Activated CD4-positive, alpha-beta T cell treated with anti-CD3 and anti-CD28 coated beads, Interleukin-2, amount 10 ng/mL, durations not matched to agents 7 days and 5 days (primary cell): ENCODE measurements at places on chromosomes 5 and 9.
A peak's percentile ranks its signal among the peaks of the same experiment; 100 is the strongest.

- DNase-seq = no peak
These were observed 5.1 kb upstream of the ANXA2R start for GRCh38 chr5:43045236-43045635.

GRCh38 chr9:133137451-133138231 lies 16.6 kb upstream of the RALGDS start:
- no peak for DNase-seq

- no peak for DNase-seq
These were observed 62.9 kb downstream of the TMEM232 start for GRCh38 chr5:110663525-110663924.

DNA sequence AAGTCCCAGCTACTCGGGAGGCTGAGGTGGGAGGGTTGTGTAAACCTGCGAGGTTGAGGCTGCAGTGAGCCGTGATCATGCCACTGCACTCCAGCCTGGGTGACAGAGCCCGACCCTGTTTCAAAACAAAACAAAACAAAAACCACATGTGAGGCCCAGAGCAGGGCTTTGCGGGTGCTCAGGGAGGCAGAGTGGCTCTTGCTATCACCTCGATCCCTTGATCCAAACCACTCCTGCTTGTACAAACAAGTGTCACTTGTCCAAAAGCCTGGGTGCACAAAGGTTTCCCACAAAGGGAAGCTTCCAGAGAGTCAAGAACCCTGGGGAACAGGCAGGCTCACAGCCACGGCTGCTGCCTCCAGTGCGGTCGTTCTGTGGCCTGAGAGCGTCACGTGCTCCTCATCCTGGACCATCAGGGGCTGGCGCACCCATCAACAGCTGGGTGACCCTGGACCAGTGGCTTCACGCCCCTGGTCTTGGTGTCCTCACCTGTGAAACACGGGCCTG lies 162.7 kb downstream of the C9orf50 start:
- DNase-seq = peak; percentile 83

DNA sequence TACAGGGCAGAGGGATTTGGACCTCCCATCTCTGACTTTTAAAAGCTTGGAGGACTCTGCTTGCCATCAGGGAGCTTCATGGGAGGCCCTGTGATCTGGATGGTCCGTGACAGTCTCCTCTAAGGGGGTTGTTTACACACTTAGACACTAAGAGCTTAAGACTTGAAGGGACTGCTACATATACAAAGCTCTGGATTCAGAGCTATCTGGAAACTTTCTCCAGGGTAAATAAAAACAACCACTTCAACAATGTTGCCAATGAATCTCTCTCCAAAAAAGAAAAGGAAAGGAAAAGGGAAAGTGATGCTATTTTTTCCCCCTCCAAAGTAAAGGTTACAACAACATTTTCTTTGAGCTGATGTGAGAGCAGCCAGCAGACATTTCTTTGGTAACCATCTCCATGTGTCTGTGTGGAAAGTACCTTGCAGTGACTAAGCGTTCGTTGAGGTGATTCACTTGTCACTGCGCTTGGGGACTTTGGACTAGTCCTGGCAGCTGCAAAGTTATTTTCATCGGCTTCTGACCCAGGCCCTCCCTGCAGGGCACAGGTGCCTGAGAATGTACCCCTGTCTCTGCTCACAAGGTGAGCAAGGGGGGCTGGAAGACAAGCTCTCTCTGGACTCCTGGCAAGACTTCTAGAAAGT lies 262.1 kb upstream of the KLF4 start:
- no peak for DNase-seq
